ENCODE measurements at places on chromosomes 5 and 9.

DNA sequence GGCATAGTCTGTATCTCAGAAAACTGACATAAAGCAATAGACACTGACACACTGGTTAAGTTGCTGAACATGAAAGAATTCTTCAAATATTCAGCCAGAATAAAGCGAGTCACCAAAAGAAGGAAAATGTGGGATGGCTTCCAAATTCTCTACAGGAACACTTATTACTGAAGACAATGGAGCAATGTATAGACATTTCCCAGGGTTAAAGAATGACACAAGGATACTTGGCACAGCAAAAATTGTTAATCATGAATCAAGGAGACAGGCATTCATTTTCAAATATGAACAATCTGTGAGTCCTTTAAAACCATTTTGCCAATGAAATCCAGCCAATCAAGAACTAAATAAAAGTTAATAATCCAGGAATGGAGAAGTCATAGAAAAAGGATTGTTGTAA lies 92.5 kb downstream of the MTX3 start:
- DNase-seq = no peak

- no peak for DNase-seq
These were observed 34.5 kb downstream of the CRB2 start for GRCh38 chr9:123390337-123391135.

GRCh38 chr5:18761801-18762200 lies 1127.5 kb downstream of the TAF11L14 start:
- DNase-seq = no peak

DNA sequence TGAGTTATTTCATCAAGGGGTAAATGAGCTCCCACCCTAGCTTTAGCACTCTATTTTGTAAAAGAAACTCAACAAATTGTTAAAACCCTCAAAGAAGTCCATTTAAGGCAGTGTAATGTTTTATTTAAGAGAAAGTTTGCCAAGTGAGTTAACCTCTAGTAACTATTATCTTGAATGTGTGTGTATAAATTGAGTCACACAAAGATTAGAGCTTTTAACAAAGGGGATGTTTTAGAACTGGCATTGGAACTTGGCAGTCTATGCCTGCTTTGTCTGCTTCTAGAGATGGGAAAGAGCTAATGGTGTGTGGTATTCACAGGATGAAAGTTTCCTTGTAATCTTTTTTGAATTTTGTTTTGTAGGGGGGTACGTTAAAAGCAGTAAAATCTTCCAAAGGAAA lies 33.2 kb downstream of the KDM3B start:
- no peak for DNase-seq

- no peak for DNase-seq
These were observed 174.7 kb upstream of the PTCH1 start for GRCh38 chr9:95691435-95691834.

- DNase-seq = peak; percentile 39
These were observed at the start of gene SMIM33 for GRCh38 chr5:139470821-139471300. TSS of gene SMIM33 (plus strand) at chr5:139471004. CDS start at chr5:139471122, 118 bp downstream.

DNA sequence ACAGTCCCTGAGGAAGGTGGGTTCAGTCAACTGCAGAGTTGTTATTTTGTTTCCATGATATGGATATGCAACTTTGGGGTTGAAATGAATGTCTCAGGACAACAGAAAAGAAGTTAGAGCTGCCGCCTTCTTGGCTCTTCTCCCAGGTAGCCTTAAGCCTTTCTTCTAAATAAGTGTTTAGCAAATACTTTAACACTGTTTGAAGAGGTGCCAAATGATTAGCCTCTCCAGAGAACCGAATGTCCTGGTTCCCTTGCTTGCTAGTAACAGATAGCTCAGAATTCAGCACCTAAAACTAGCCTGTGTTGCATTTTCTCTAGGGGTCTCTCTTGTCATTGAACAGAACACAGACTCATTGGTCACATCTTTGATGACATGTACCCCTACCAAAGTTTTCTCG lies 127.7 kb upstream of the PIK3R1 start:
- no peak for DNase-seq

- no peak for DNase-seq
These were observed 39.1 kb upstream of the SARDH start for GRCh38 chr9:133777068-133777791.

DNA sequence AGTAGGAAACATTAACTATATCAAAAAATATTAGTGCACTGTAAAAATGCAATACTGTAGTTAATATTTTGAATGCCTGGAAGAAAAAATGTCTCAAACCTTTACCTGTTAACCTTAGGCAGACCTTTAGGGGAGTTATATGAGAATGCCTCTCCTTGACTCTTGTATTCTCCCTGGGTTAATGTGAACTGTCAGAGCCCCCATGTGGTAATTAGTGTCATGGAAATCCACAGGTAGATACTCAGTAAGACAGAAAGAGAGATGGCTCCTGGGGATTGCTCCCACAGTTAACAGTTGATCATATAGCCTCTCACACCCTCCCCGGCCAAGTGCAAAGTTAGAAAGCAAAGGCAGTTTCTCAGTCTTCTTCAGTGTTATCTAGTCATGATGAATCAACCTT lies 742.8 kb downstream of the NR2F1-AS1 start:
- no peak for DNase-seq

- peak; percentile 29 for DNase-seq
These were observed 595.4 kb downstream of the IRX1 start for GRCh38 chr5:4191041-4191440.

GRCh38 chr9:1320051-1320557 lies 269.9 kb downstream of the DMRT2 start:
- DNase-seq = no peak

DNA sequence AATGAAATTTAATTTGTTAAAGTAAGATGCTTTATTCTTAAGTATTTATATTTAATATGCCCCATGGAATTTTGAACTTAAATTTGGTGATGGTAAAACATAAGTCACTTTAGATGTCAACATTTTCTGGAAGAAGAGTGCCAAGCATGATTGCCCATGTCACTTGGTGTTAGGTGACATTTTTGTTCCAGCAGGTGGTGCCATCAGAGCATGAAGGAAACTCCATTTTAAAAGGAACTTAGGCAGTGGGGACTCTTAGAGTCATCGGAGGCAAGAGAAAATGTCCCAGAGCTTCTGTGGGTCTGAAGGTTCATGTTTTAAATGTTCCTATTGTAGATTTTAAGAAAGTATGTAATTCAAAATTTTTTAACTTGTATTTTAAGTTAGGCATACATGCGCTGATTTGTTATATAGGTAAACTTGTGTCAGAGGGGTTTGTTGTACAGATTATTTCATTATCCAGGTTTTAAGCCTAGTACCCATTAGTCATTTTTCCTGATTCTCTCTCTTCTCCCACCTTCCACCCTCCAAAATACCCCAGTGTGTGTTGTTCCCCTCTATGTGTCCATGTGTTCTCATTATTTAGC lies 789.3 kb downstream of the SEMA5A start:
- peak; percentile 9 for DNase-seq

DNA sequence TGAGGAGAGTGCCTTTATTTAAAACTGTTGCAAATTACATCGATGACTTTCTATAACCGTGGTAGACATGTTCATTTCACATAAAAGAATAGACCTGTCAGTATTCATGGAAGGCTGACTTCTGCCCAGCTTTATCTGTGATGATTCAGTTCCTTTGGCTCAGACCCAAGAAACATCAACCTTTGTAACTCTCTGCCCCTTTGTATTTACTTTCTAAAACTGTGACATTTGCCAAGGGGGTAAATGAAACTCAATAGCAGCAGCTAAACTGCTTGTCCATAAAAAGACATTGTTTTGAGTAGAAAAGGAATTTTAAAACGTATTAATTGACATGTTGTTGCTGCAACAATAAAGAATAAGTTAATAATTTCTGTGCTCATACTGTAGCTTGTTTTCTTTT lies 137.8 kb upstream of the ANKH start:
- no peak for DNase-seq

DNA sequence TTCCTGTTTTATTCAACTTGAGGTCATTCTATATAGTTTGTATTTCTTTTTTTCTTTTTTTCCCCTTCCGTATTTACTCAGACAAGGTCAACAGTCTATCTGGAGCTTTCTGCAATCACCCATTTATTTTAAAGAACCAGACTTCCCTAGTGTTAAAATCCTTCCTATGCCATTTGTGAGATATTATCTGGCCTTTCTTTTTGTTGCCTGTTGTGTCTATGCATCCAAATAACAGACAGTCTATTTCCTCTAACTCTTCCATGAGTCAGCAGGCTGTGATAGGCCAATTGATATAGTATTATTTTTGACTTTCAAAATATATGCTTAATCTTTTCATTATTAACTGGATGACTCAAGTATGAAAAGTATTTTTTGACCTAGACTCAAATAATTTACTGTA lies 291.2 kb upstream of the PTPRD start:
- DNase-seq = no peak

DNA sequence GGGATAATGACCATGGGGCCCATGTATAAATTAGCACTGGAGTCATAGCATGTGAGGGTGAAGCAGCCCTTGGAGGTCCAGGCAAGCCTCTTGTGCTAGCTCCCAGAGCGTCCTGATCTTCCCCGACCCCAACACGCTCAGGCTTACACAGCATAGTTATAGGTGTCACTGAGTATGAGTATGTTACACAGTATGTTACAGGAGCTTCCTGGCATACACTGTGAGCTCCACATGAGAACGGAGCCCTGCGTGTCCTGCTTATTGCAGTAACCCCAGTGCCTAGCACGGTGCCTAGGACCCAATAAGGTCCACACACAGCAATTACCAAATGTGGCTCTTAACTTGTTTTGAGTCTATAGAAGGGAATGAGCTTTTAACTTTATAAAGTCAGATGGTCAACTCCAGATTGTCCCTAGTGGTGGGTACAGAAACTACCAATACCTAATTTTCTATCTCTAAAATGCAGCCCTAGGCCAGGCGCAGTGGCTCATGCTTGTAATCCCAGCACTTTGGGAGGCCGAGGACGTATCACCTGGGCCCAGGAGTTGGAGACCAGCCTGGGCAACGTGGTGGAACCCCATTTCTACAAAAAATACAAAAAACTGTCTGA lies 64.1 kb downstream of the PLAC8L1 start:
- no peak for DNase-seq

- no peak for DNase-seq
These were observed 42.5 kb downstream of the FNIP1 start for GRCh38 chr5:131754363-131754762.

DNA sequence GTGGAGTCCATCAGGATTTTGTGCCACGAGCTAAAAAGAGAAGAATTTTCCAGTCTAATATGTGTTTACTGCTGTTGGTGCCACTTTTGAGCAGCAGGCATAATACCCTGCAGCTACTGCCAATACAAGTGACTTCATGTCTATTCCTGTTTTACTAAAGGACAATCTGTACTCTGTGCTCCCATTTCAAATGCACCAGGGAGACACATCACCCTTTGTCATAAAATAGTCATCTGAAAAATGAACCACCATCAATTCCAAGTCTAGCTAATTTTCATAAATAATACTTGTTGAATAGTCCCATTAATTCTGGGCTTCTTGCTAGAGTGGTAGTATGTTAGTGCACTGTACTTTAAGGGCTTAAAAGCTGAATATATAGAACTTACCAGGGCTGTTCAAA lies 8.9 kb upstream of the PKD2L2 start:
- DNase-seq = no peak

GRCh38 chr5:1897386-1897785 lies 14.7 kb upstream of the IRX4 start:
- DNase-seq = no peak

DNA sequence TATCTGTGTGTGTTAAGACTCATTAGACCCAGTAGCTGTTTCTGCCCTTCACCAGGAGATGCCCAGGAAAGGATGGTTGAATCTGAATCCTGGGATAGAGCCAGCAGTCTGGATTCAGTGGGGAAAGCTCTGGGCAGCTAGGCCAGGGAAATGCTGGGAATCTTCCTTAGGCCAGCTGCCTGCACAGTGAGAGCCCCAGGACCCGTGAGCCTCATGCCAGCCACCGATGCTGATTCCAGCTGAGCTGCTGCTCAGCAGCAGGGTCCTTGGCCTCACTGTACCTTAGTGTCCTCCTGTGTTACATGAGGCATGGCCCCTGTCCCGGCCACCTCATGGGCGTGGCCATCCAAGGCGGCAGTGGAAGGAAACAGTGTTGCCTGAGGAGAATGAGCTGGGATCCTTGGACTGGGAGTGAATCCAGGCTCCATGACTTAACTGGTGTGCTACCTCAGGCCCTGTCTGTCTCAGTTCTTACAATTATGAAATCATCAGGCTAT lies 87.1 kb downstream of the AMBP start:
- no peak for DNase-seq

GRCh38 chr5:85646036-85646435 lies 971.7 kb upstream of the COX7C start:
- no peak for DNase-seq

DNA sequence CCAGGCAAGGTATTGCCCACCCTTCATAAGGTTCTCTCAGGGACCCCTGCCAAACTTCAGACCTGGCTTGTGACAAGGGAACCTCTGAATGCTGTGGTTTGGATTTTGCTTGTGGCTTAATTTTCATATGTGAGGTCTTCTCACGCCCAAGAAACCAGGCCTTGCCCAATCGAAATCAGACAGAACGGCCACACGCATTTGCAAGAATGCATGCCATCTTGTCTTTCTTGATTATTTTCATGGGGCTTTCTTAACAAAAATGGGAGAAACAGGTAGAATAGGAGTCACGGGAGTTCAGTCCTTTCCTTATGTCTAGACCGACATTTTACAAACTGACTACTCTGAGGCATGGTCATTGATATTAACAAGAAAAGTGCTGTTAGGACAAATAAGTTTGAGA lies 170.2 kb upstream of the PAPPA start:
- DNase-seq = no peak

DNA sequence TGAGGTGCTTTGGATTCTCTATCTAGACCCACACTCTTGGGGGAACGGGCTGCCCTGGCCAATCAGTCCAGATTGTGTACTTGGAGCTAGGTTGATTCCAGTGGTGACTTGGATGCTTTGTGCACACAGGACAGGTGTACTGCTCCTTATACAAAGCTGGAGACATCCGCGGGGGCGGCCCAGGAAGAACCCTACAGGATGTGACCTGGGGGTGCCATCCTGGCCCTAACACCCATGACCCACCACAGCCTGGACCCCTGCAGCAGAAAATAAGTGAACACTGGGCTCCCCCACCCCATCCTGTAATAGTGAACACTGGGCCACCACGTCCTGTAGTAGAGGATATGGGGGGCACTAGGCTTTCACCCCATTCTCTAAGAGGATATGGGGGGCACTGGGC lies 12.1 kb upstream of the PLEKHG4B start:
- no peak for DNase-seq

- DNase-seq = no peak
These were observed 78.5 kb downstream of the ERP44 start for GRCh38 chr9:100020121-100020795.

GRCh38 chr5:140246378-140247122 lies 56.4 kb downstream of the PFDN1 start:
- no peak for DNase-seq

All from activated CD8-positive, alpha-beta T cell treated with anti-CD3 and anti-CD28 coated beads for 36 hours (primary cell).